ENCODE measurements at places on chromosomes 2 and 18. TPM values are rescaled to one million over a fixed set of nuclear protein-coding genes. Genes with fewer than 3 reads are reported as not detected.

Gene STARD6
- total RNA-seq = not detected

DNA sequence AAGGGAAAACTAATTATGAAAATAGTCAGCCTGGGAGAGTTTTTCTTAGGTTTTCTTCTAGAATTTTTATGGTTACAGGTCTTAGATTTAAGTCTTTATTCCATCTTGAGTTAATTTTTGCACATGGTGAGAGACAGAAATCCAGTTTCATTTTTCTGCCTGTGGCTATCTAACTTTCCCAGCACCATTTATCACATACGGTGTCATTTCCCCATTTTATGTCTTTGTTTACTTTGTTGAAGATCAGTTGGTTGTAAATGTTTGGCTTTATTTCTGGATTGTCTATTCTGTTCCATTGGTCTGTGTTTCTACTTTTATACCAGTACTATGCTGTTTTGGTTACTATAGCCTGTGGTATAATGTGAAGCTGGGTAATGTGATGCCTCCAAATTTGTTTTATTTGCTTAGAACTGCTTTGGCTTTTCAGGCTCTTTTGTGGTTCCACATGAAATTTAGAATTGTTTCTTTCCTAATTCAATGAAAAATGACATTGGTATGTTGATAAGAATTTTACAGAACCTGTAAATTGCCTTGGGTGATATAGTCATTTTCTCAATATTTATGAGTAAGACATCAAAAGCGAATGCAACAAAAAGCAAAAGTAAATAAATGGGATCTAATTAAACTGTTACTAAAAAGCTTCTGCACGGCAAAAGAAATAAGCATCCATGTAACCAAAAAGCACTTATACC lies 146.1 kb upstream of the NOL4 start:
- no peaks in the 10 kb centered on the region for H3K36me3 ChIP-seq
- H3K27ac ChIP-seq = no peak overlapping the region
- no peak for DNase-seq
- H3K4me1 ChIP-seq = no peaks in the 10 kb centered on the region

DNA sequence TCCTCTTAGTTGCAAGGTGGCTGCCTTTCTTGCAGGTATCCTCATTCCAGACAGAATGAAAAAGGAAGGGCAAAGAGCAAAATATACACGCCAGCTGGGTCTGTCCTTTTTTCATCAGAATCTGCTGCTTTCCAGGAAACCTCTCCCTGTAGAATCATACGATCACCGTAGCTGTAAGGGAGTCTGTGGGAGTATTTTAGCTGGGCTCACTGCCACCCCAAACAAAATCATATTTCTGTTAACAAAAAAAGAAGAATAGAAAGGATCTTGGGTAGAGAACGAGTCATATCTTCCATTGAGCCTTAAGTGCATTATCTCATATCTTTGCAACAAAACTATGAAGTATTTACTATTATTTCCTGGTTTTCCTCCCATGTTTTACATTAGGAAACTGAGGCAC lies 15.0 kb upstream of the TANC1 start:
- H3K4me3 ChIP-seq = no peak overlapping the region
- peak; percentile 13 for DNase-seq
- H3K4me1 ChIP-seq = peaks cover 14% of the 10 kb centered on the region
- no peaks in the 10 kb centered on the region for H3K36me3 ChIP-seq

DNA sequence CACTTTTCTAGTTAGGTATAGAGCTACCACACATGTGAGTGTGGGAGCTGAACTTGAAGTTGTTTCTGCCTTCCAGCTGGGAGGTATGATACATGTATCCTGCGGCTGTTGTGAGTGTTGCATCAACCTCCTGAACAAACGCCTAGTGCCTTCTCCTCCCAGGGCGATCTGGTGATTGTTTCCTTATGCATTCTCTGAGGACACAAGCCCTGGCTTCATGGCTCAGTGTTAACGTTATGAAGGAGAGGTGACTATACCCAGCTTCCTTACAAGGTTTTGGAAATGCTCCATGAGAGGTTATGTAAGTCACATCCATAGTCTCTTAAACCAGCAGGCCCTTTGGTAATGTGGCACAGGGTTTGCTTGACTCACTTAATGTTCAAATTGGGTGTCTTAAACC lies 64.9 kb downstream of the SPRED2 start:
- peak; percentile 99 for DNase-seq
- H3K27ac ChIP-seq = peak overlapping the region; percentile 66
- no peaks in the 10 kb centered on the region for H3K36me3 ChIP-seq
- H3K4me3 ChIP-seq = no peak overlapping the region
- H3K27me3 ChIP-seq = no peaks in the 10 kb centered on the region

Gene CFC1
- not detected for total RNA-seq

- DNase-seq = peak; percentile 5
- no peaks in the 10 kb centered on the region for H3K27me3 ChIP-seq
- H3K27ac ChIP-seq = no peak overlapping the region
- H3K4me1 ChIP-seq = peaks cover 7% of the 10 kb centered on the region
- no peaks in the 10 kb centered on the region for H3K36me3 ChIP-seq
- no peak overlapping the region for H3K4me3 ChIP-seq
These were observed 529.1 kb downstream of the ZNF804A start for GRCh38 chr2:185127412-185127811.

DNA sequence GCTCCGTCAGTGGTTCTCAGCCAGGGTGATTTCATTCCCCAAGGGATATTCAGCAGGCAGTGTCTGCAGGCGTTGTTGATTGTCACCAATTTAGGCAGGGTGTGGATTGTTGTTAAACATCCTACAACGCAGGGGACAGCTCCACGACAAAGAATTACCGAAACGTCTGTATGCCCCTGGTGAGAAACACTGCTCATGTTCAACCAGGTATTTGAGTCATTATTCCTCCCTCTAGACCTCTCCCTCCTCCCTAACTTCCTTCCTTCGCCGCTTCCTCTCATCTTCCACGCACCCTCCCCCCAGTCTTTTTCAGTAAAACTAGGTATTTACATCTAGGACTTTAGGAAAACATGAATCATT lies 50.8 kb downstream of the NCK2 start:
- peaks cover 5% of the 10 kb centered on the region for H3K36me3 ChIP-seq
- no peak overlapping the region for H3K4me3 ChIP-seq
- H3K27ac ChIP-seq = peak overlapping the region; percentile 29
- DNase-seq = no peak
- no peaks in the 10 kb centered on the region for H3K27me3 ChIP-seq
- H3K4me1 ChIP-seq = peaks cover 34% of the 10 kb centered on the region

- H3K36me3 ChIP-seq = peaks cover 5% of the 10 kb centered on the region
- no peaks in the 10 kb centered on the region for H3K4me1 ChIP-seq
- no peak for DNase-seq
- no peak overlapping the region for H3K27ac ChIP-seq
- H3K4me3 ChIP-seq = no peak overlapping the region
- no peaks in the 10 kb centered on the region for H3K27me3 ChIP-seq
These were observed 87.8 kb downstream of the HDAC4 start for GRCh38 chr2:239312741-239313667.

Gene CXCR4
- 0.54 TPM for total RNA-seq

Gene CDKL4
- not detected for total RNA-seq

Gene HOXD13
- not detected for total RNA-seq

Gene REG3G
- not detected for total RNA-seq

DNA sequence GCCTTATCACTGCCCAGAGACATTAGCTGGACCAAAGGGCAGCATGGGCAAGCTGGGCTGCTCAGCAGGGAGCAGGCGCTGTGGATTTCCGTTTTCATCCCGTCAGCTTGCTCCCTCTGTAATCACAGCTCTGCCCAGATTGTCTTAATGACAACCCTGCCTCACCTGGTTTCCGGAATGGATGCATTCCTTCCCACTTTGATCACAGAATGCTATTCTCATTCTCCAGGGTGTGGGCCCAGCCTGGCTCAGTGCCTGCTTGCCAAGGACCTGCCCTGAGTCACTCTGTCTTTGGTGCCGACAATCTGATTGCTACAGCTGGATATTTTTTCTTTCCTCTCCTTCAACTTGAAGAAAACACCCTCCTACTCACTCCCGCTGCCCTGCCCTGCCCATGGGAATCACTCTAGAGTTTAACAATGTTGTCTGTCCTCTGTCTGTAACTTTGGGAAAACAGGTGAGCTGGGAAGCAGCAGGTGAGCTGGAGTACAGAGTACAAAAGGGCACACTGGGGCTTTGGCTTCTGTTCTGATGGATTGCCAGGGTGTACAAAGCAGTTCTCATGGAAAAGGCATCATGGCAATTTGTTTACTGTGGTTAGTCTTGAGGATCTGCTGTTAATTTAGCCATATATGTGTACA lies 27.2 kb upstream of the FAM136A start:
- H3K27me3 ChIP-seq = no peaks in the 10 kb centered on the region
- peak overlapping the region; percentile 14 for H3K4me3 ChIP-seq
- no peaks in the 10 kb centered on the region for H3K36me3 ChIP-seq
- peaks cover 13% of the 10 kb centered on the region for H3K4me1 ChIP-seq
- peak overlapping the region; percentile 89 for H3K27ac ChIP-seq
- DNase-seq = peak; percentile 92

Gene GKN2
- total RNA-seq = not detected

DNA sequence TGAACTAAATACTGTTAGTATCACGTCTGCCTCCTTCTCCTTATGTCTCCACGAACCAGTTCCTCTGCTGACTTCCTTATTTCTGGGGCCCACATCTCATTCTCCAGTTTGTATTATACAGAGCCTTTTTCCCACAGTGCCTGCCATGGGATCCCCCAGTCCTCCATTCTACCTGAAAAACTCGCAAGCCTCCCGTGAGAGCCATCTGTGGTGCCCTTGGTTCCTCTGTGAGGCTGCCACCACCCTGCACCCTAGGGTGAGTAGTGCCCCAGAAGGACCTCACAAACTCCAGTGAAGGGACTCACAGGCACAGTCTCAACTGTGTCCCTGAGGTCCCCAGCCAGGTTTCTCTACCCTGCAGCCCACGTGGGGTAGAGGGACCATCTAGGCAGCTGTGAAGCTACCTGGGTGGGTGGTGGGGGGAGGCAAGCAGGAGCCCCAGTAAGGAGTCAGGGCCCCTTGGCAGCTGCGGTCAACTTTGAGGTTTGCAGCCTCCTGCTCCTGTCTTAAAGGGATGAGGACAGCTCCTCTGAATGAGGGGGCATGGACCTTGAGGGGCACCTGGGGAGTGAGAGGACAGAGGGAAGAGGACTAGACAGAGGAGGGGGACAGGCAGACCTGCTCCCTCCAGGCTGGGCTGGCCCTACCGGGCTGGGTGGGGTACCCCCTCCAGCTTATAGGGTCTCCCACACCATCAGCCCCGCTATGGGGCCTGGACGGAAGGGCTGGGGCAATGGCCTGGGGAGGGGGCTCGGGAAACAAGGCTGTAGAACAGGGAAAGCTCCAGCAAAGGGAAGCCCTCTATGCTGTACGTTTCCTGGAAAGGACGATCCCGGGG lies 1.0 kb downstream of the PSTPIP2 start:
- peak overlapping the region; percentile 85 for H3K4me3 ChIP-seq
- no peaks in the 10 kb centered on the region for H3K27me3 ChIP-seq
- no peak for DNase-seq
- H3K27ac ChIP-seq = peak overlapping the region; percentile 65
- H3K4me1 ChIP-seq = peaks cover 35% of the 10 kb centered on the region

DNA sequence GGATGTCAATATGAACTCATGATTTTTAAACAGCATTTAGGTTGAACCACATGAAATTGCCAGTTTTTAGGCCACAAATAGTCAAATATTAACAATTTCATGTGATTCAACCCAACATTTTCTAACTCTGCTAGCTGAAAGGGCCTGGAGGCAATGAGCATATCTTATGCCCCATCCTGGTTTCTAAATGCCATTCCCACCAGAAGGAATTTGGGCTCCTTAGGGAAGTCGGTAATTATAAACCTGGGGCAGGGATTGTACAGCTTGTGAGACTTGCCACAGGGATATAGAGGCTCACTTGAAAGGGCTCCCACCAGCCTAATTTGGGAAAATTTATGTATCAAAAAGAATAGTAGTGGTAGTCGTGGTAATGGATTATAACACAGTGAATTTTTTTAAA lies 178.4 kb upstream of the ALPP start:
- H3K27ac ChIP-seq = no peak overlapping the region
- no peaks in the 10 kb centered on the region for H3K27me3 ChIP-seq
- peaks cover 6% of the 10 kb centered on the region for H3K4me1 ChIP-seq
- DNase-seq = no peak
- H3K4me3 ChIP-seq = no peak overlapping the region

Gene UGT1A5
- total RNA-seq = not detected

Gene IL36B
- total RNA-seq = not detected

DNA sequence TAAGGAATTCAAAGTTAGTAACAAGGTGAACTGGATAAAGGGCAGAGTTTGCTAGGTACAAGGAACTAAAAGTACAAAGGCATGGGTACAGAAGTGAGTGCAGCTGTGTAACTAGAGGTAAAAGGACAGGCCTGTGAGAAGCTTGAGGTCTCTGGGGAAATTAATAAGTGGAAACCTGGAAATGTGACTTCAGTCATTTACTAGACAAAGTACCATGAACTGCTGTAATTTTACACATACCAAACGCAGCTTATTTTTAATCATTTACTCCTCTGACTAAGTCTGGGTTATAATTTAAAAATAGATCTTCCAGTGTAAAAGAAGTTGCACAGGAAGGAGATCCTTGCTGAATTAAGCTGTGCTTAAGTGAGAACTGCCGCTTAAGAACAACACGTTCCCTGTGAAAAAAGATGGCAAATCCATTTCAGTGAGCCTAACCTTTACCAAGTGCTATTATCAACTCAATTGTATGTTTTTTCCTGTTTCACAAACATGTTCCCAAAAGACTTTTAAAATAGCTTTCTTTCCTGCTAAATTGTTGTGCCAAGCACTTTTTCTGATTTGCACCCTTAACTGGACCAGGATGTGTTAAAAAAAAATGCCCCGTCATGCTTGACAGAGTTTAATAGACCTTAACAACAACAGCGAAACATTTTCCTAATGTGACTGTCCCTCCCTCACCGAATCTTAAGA lies 44.3 kb downstream of the CALCRL start:
- no peaks in the 10 kb centered on the region for H3K36me3 ChIP-seq
- no peaks in the 10 kb centered on the region for H3K4me1 ChIP-seq
- no peak overlapping the region for H3K4me3 ChIP-seq

DNA sequence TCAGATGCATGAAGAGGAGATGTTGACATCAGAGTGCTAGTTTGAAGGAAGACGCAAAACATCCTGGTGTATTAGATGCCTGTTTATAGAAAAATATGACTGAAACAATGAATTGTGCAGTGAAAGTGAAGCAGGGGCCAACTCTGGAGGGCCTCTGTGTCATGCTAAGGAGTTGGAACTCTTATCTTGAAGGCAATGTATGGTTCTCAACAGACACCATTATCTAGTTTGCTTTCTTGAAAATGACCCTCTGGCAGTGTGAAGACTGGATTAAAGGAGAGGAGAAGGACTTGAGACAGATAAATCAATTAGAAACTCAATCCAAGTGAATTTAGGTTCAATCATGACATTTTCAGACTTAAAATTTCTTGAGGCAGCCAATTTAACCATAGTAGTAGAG lies 63.1 kb downstream of the ITGA4 start:
- no peak overlapping the region for H3K4me3 ChIP-seq
- no peak overlapping the region for H3K27ac ChIP-seq
- H3K36me3 ChIP-seq = no peaks in the 10 kb centered on the region
- peaks cover 13% of the 10 kb centered on the region for H3K4me1 ChIP-seq
- no peak for DNase-seq

GRCh38 chr2:11187083-11187619 lies 31.9 kb downstream of the SLC66A3 start:
- peak; percentile 58 for DNase-seq
- no peak overlapping the region for H3K4me3 ChIP-seq
- no peak overlapping the region for H3K27ac ChIP-seq
- no peaks in the 10 kb centered on the region for H3K27me3 ChIP-seq
- H3K36me3 ChIP-seq = peaks cover 57% of the 10 kb centered on the region

GRCh38 chr18:26655525-26656430 lies 107.4 kb upstream of the KCTD1 start:
- H3K4me3 ChIP-seq = peak overlapping the region; percentile 99
- DNase-seq = peak; percentile 73
- peaks cover 9% of the 10 kb centered on the region for H3K27me3 ChIP-seq
- no peaks in the 10 kb centered on the region for H3K36me3 ChIP-seq
- H3K27ac ChIP-seq = peak overlapping the region; percentile 42
- peaks cover 14% of the 10 kb centered on the region for H3K4me1 ChIP-seq

Measured in MCF 10A (cell line).